ENCODE measurements at places on chromosomes 4 and X. TPM values are rescaled to one million over a fixed set of nuclear protein-coding genes. Genes with fewer than 3 reads are reported as not detected.
A peak's percentile ranks its signal among the peaks of the same experiment; 100 is the strongest.

The FAM47A gene
- not detected for total RNA-seq

The NSDHL gene
- 18.1 TPM for total RNA-seq

The CT45A5 gene
- not detected for total RNA-seq

- H3K4me3 ChIP-seq: no peak overlapping the region
- H3K4me1 ChIP-seq: peaks cover 39% of the 10 kb centered on the region
- H3K36me3 ChIP-seq: no peaks in the 10 kb centered on the region
- DNase-seq: no peak
- peak overlapping the region; percentile 73 for H3K27ac ChIP-seq
These were observed 245.2 kb upstream of the DIPK2B start for GRCh38 chrX:45445745-45446412.

DNA sequence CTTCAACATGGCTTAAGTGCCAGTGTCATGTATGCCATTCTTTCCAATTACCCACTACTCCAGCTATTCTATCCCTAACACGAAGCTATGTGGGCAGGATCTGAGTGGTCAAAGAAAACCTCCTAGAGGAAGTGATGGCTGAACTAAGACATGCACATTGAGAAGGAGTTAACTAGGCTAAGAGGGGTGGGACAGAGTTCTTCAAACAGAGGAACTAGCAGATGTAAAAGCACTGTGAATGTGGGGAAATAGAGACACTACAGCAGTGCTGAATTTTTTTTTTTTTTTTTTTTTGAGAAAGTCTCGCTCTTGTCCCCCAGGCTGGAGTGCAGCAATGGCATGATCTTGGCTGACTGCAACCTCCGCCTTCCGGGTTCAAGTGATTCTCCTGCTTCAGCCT lies 6.2 kb downstream of the JCHAIN start:
- no peaks in the 10 kb centered on the region for H3K4me1 ChIP-seq
- H3K27ac ChIP-seq: no peak overlapping the region
- H3K36me3 ChIP-seq: no peaks in the 10 kb centered on the region

GRCh38 chr4:48118081-48118480 lies 16.0 kb downstream of the TXK start:
- H3K27me3 ChIP-seq: peaks cover 14% of the 10 kb centered on the region
- H3K27ac ChIP-seq: no peak overlapping the region

DNA sequence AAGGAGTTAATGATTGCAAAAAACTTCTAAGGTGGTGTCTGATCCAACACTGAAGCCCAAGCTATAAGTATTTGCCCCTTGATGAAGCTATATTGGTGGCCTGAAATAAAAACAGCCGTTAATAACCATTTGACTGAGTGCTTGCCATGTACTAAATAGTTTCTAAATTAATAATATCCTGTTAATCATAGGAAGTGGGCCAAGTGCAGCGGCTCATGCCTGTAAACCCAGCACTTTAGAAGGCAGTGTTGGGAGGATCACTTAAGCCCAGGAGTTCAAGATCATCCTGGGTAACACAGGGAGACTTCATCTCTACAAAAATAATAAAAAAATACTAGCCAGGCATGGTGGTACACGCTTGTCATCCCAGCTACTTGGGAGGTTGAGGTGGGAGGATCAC lies 8.3 kb downstream of the NDP start:
- DNase-seq: no peak
- H3K27me3 ChIP-seq: no peaks in the 10 kb centered on the region
- no peaks in the 10 kb centered on the region for H3K36me3 ChIP-seq
- H3K27ac ChIP-seq: no peak overlapping the region
- peaks cover 5% of the 10 kb centered on the region for H3K4me1 ChIP-seq
- no peak overlapping the region for H3K4me3 ChIP-seq

GRCh38 chr4:143224255-143224654 lies 39.5 kb downstream of the USP38 start:
- no peak overlapping the region for H3K4me3 ChIP-seq
- no peaks in the 10 kb centered on the region for H3K4me1 ChIP-seq

DNA sequence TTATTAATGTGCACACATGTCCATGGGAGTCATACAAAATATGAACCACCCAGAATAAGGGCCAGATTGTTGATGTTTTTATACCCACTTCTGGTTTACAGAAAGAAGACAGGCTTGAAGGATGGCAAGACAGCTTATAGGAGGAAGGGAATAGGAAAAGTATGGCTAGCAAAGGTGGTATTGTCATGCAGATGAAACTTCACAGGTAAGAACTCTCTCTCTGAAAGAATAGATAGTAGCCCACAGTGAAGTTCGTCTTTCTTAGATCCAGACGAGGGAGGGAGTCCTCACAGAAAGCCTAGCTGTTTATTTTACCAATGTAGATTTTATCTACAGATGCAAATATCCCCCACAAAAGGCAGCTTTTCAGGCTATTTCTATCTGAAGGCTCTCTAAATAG lies 43.7 kb upstream of the SPIN4 start:
- H3K36me3 ChIP-seq: no peaks in the 10 kb centered on the region
- DNase-seq: no peak
- no peak overlapping the region for H3K27ac ChIP-seq
- no peaks in the 10 kb centered on the region for H3K27me3 ChIP-seq
- no peaks in the 10 kb centered on the region for H3K4me1 ChIP-seq
- H3K4me3 ChIP-seq: no peak overlapping the region

DNA sequence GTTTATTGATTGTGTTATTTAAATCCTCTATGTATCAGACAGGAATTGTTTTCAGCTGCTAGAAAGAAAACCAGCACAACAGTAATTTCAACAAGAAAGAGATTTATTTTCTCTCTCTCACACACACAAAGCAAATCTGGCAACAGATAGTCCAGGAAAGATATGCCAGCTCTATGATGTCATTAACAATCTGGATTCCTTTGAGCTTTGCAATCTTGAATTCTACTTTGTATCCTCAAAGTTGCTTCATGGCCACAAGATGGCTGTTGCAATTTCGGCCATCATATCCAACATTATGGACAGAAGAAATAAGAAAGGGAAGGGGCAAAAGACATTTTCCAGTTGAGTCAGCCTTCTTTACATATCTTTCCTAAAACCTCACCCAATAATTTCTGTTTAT lies 19.8 kb upstream of the FMR1 start:
- no peak overlapping the region for H3K27ac ChIP-seq
- peaks cover 32% of the 10 kb centered on the region for H3K4me1 ChIP-seq
- no peak for DNase-seq
- H3K36me3 ChIP-seq: no peaks in the 10 kb centered on the region
- no peaks in the 10 kb centered on the region for H3K27me3 ChIP-seq

DNA sequence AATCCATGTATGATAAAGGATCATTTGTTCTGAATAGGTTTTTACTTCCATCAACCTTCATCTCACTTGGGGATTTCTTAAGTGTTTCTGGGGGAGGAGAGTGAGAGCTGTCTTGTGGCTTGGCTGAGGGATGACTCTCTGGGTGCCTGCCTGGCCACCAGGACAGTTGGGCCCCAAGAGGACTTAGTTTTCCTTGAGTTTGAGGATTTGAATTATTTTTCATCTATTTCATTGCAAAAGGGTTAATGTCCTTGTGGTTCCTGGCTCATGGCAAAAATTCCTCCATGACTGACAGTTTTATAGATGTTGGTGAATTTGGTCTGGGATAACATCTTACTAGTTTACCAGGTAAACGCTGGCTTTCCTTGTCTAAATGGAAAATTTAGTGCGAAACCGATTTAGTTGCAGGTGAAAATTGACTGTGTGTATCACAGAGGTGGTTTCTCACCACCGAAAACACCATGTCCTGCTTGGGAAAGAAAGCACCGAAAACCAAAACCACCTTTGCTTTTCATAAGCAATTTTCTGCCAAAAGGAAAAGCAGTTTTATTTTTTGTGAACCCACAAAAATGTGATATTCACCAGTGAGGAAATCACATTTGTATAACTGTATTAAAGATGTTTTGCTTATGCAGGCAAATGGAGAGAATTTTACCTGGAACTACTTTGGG lies 331.3 kb upstream of the SFRP2 start:
- peaks cover 27% of the 10 kb centered on the region for H3K4me1 ChIP-seq
- H3K4me3 ChIP-seq: no peak overlapping the region
- H3K27me3 ChIP-seq: no peaks in the 10 kb centered on the region
- DNase-seq: no peak

GRCh38 chr4:85446141-85446861 lies 28.6 kb upstream of the ARHGAP24 start:
- H3K27ac ChIP-seq: no peak overlapping the region
- H3K36me3 ChIP-seq: no peaks in the 10 kb centered on the region
